Stimulated activated CD8-positive, alpha-beta memory T cell treated with anti-CD3 and anti-CD28 coated beads, Interleukin-7, amount 100 ng/mL, for 1 hour (primary cell): ENCODE measurements at places on chromosomes 1 and 21.

- no peak for DNase-seq
These were observed 7.6 kb downstream of the DENND2D start for GRCh38 chr1:111192658-111193519.

DNA sequence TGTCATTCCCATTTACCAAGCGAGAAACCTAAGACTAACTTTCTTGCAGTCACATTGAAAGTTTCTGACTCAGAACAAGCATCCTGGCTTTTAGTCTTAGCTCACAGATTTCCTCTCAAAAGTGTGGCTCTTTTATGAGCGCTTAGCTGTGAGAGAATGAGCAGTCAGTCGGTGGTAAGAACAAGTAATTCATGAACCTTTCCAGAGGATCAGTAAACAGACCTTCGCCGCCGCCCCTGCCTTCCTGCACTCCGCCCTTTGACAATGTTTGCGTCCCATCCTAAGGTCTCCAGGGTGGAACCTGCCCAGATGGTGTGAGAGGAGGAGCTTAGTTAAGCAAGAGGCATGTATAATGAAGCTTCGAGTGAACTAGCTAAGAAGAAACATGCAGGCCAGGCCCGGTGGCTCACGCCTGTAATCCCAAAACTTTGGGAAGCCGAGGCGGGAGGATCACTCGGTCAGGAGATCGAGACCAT is 142.4 kb downstream of the GLUL start:
- DNase-seq = no peak

DNA sequence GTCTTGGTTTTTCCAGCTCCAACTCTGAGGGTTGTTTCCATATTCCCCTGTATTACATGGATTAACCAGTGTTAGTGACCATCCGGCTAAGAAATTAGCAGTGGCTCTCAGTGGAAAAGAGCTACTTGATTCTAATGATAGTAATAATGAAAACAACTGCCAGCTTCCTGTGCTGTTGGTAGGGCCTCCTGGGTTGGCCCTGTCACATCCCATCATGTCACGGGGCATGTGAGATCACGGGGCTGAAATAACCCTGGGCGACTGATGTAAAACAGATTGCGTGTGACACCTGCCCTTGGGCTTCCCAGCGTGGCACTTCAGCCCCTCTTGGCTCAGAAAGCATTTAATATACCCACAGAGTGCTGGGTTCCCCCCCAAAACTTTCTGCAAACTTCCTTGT is 149.0 kb downstream of the ROR1 start:
- DNase-seq = no peak

DNA sequence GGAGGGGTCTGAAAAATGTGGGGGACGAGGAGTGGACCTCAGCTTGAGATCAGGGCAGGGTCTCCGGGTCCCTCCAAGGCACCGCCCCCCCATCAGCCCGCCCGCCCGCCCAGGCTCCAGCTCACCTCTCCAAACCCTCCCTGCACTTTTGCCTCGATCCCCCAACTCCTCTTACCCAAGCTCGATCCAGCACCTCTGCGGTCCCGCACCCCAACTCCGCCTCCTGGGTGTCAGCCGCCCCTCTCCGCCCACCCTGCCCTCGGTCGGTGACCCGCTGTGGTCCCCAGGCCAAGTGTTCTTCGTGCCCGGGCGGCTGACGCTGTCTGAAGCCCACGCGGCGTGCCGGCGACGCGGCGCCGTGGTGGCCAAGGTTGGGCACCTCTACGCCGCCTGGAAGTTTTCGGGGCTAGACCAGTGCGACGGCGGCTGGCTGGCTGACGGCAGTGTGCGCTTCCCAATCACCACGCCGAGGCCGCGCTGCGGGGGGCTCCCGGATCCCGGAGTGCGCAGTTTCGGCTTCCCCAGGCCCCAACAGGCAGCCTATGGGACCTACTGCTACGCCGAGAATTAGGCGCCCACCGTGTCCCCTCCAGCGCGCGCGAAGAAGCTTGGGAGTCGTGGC is 5.7 kb downstream of the HAPLN2 start:
- DNase-seq = no peak

DNA sequence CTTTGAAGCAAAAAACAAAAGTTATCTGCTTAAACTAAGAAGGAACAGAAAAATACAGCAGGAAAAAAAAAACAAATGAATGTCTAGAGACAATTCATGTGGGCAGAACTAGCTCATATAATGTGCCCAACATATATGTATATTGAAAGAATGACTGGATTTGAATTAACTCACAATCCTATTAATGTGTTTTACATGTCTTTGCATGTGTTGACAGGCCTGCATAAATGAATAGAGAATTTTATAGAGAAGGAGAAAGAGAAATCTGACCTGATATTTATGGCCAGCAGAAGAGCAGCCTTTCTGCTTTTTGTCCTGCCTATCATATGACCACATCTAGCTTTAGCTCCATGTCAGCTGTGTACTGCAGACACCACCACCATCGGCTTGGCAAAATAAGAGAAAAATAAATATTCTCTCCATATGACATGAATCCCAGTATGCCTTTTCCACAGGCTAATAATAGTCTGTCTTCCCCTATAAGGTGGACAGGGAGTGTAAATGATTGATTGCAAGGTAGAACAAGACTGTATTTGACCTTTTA is 171.5 kb upstream of the PALMD start:
- no peak for DNase-seq

DNA sequence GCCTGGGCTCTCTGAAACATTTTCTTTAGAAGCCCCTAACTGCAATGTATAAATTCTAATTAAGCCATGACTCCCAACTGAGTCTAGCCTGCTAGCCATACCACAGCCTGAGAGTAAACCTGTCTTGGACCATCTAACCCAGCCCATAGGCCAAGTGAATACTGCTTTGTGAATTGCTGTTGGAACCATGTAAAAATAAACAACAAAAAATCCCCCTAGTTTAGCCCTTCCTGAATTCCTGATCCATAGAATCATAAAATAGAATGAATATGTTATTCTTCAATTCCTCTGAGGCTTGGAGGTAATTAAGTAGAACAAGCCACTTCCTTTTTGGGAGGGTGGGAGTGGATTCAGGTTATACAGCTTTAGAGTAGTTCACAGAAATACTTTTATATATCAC is 1496.4 kb downstream of the MRPL39 start:
- DNase-seq = no peak

DNA sequence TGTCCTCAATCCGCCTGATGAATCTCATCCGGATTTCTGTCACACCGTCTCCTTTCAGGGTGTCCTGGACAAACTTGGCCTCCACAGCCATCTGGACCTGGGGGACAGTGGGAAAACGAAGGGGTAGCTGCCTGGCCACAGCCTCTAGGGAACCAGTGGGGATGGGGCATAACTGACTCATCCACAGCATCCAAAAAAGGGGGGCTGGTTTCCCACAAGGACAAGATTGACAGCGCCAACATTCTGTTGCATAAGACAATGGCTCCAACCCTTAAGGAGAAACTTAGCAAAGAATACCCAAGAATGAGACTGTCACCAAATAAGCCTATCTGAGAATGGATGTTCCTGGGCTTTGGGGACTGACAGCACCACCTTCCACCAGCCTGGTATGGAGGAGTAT is 12.1 kb downstream of the TRAPPC3 start:
- no peak for DNase-seq

GRCh38 chr1:195733408-195733807 is 874.8 kb downstream of the KCNT2 start:
- no peak for DNase-seq

GRCh38 chr1:159908031-159908940 is 8.3 kb upstream of the CFAP45 start:
- DNase-seq = no peak

GRCh38 chr21:24450119-24450518 is 1157.2 kb downstream of the MRPL39 start:
- DNase-seq = no peak

GRCh38 chr1:193629875-193630274 is 443.5 kb upstream of the B3GALT2 start:
- no peak for DNase-seq

- no peak for DNase-seq
These were observed 70.8 kb downstream of the UBE2T start for GRCh38 chr1:202270871-202271326.

- DNase-seq = no peak
These were observed 195.6 kb downstream of the APP start for GRCh38 chr21:25974964-25975363.

GRCh38 chr1:30962609-30963508 is 54.3 kb upstream of the SDC3 start:
- no peak for DNase-seq

- DNase-seq = no peak
These were observed 3.4 kb upstream of the KHDRBS1 start for GRCh38 chr1:32010246-32010645.

DNA sequence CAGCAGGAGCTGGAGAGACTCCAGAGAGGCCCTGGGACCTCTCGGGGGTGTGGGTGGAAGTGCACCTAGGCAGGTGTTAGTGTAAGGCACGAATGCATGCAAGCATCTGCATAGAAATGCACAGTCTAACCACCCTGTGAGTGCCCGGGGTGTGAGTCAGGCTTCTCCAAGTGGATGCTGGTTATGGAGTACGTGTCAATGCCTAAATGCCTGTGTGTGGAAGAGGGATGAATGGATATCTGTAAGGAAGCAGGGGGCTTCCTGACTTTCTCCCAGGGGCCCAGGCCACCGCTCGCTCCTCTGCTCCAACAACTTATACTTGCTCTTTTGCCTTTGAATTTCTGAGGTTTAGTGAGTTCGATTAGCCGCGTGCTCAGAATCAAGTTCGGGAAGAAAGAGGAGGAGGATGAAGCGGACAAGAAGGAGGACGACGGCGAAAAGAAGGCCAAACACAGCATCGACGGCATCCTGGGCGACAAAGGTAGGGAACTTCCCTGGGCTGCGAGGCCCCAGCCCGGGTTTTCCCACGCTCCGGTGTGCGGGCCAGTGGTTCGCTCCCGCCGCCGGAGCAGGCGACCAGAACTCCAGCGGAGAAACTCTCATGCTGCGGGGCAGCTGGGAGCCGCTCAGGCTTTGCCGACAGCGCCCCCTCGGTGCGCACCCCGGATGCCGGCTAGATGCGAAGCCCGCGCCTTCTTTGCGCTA is 5.4 kb downstream of the PAX7 start:
- DNase-seq = no peak

DNA sequence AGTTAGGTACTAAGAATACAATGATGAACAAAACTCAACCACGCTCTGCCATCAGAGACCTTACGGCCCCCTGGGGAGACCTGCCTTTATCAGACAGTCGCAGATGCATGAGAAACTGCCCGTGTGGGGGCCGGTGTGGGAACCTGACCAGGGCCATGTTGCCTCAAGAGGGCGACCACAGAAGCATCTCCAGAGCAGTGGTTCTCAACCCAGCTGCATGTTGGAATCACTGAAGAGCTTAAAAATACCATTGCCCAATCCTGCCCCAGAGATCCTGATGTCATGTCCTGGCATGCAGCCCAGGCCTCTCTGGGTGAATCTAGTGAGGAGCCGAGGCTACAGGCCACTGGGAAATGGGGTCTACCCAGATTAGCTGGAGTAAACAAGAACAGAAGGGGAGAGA is 108.7 kb downstream of the PRDM2 start:
- DNase-seq = no peak

- DNase-seq = no peak
These were observed 8.1 kb downstream of the PRDM16 start for GRCh38 chr1:3077081-3077480.
